ENCODE measurements at places on chromosomes 12 and 14.
A peak's percentile ranks its signal among the peaks of the same experiment; 100 is the strongest.

DNA sequence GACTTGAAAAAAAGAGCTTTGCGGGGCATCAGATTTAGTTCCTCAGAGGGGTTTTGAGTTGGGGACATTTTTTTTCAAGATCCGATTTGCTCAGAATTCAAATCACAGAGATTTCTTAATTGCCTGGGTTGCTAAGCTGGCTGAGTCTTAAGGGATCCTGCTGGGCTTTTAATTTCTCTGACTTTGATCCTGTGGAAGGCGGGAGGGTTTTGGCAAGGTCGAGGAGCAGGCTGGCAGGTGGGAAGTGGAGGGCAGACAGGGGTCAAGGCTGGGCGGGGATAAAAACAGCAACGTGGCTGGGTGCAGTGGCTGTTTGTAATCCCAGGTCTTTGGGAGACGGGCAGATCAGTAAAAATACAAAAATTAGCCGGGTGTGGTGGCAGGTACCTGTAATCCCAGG is 33.5 kb upstream of the CCDC63 start:
- DNase-seq = no peak

GRCh38 chr12:47980779-47981495 is 17.5 kb downstream of the TMEM106C start:
- DNase-seq = no peak

DNA sequence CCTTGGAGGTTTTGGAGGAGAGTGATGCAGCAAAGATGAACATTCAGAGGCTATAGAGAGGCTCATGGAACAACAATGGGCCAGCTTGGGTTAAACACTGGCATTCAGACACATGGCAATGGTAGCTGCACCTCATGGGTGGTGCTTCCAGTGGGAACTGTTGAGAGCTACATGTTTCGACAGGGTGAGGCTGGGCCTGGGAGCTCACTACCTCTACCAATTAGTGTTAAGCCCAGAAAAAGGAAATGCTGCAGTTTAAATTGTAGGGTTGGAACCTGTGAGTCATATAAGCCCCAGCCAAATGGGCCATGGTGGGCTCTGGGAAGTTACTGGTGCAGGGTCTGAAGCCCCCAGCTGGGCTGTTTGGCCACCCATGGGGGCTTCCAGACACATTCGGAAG is 279.7 kb downstream of the ZFP36L1 start:
- no peak for DNase-seq

DNA sequence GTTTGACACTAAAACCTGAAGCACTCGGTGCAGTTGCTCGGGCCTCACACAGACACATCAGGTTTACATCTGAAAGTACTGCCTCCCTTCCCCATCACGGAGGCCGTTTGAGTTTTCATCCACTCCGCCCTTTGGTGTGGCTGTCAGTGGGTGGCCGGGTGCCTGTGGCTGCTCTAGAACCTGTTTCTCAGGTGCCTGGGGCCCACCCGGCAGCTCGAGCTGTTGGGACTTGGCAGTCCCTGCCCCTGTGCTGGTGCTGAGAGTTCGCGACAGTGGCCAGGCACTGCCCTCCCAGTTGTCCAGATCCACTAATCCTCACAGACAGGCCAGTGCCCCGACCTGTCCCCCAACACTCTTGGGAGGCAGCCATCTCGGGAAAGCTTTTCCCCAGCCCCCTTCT is 22.4 kb downstream of the XRCC3 start:
- no peak for DNase-seq

GRCh38 chr12:118334939-118335567 is 37.7 kb downstream of the TAOK3 start:
- DNase-seq = no peak

DNA sequence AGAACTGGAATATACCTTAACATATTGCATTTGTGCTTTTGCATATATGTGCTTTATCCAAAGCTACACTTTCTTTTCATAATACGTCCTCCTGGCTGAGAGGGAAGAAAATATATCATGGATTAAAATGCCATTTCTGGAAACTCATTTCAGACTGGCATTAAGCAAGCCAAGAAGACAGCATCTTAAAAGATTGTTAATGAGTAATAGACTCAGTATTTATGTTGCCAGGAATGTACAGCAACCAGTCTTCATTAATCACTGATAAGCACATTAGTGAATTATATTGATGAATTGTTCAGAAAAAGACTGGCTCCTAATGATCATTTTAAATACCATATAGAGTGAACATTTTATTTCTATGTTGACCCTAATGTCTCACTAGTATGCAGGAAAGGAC is 134.9 kb upstream of the IFNG-AS1 start:
- DNase-seq = no peak

DNA sequence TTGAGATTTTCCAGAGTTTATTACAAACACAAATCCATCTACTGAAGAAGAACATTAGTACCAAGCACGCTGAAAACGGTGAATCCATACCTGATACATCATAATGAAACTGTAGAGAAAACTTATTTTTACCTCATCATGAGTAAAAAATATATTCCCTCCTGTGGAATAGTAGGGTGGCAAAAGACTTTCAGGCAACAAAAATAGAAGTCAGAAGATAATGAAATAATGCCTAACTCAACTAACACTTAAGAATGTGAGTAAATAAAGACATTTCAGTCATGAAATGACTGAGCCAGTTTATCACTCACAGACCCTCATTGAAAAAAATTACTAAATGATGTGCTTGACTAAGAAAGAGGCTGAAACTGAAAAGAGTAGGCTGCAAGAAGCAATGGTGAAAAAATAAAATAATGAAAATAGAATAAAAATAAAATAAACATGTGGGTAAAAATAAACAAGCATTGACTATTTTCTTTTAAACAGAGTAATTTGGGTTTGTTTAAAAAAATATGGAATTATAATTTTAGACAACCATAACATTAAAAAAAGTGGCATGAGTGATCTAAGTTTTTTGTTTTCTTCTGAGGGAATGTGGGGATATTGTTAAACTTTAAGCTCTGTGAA is 148.6 kb downstream of the ASCL1 start:
- no peak for DNase-seq

- no peak for DNase-seq
Measured at GRCh38 chr14:86357876-86358275, 827.9 kb downstream of the FLRT2 start.

DNA sequence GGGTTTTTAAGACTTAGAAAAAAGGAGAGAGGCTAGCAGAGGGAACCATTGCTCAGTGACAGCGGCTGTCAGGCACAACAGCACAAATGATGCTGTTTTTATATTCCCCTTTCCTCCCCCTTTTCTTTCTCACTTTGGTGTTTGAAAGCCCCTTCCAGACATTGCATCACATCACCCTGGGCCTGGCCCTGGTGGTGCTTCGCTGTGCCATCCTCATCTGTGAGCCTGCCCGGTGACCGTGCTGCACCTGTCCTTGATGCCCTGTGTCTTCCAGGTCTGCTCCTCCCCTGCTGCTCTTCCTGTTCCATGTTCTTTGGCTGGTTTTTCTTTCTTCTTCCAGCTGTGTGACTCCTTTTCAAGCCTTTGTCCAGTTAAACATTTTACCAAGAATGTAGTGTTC is 24.8 kb downstream of the KLC1 start:
- DNase-seq = no peak

DNA sequence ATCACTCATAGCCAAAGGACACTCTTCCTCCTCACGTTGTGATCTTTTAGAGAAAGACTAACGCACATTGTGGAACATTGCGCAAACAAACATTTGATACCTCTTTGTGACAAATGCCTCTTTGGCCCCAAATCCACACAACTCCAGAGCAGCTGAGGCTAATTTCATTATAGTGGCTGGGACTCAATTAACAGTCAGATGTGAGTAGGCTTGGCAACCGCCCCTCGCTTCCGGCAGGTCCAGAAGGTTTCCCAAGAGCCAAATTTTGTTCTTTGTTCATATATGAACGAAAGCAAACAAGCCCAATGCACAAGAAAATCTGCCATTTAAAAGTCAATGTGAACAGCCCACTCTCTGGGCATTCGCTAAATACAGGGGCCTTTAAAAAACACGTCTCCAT is 273.9 kb downstream of the GLT1D1 start:
- no peak for DNase-seq

GRCh38 chr12:80291108-80291754 is 152.8 kb upstream of the PTPRQ start:
- no peak for DNase-seq

GRCh38 chr14:57933349-57933748 is 67.5 kb upstream of the SLC35F4 start:
- no peak for DNase-seq

- no peak for DNase-seq
Measured at GRCh38 chr12:89710873-89711750, 2.5 kb upstream of the ATP2B1 start.

DNA sequence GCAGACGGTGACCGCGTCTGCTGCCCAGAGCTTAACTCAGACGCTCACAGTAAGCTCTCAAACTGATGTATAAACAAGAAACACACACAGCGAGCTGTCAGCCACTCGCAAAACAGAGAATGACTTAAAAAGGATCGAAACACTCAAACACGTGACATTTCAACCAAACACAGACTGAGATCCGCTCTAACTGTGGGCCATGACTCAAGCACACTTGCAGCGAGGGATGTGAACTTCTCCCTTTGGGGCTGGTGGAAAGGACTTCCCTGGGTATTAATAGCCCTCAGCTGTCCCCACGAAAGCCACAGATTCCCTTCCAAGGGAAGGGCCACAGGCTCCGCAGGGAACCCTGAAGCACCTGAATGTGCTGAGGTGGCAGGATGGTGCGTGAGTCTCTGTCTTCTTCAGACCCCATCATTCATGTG is 29.1 kb downstream of the CCDC88C start:
- DNase-seq = no peak

DNA sequence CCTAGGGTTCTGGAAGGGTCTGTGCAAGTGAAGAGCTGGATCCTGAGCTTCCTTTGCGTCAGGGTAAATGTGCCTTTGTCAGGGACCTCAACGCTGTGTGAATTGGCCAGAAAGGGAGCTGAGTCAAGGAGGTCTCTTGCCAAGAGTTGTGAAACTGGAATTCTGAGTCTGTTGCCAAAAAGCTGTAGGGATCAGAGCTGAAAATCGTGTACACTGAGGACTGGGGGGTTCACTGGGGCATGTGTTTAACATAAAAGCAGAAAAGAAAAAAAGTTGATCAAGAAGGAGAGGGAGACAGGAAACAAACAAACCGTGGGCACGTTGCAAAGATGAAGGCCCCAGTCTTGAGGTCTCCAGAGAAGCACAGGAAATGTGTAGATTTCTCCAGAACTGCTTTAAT is 1081.5 kb downstream of the VRK1 start:
- DNase-seq = peak; percentile 48

DNA sequence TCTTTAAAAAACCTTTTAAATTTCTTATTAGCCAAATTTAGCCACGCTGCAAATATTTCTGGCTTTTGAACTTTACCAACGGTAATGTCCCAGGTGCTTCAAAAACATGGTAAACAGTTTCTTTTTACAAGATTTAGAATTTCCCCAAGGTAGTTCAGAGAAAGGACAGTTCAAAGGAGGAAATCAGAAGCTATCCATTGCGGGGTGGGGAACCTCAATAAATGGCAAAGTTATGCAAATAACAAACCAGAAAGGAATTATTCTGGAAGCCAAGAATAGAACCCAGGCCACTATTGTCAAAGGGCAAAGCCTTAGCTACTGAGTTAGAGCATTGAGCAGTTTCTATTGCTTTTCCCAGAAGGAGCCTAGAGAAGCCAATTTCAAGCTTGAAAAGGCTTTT is 62.3 kb downstream of the PDE6H start:
- no peak for DNase-seq

DNA sequence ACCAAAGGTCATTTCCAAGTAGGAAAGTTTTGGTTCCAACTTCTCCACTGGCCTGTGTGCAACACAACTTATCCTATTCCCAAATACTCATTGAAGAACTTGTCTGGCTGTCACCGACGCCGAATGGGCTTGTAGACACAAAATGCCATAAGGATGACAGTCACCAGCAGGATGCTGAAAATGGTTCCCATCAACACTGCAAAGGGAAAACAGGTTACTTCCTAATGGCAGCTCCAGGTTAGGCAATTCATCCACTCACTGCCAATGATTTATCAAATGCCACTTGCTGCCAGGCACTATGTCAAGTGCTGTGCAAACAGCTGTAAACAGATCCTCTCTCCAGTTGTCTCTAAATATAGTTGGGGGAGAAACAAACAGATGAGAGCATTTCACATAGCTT is 6.1 kb downstream of the C12orf76 start:
- no peak for DNase-seq

- DNase-seq = no peak
Measured at GRCh38 chr14:68649476-68650189, 143.2 kb downstream of the ZFP36L1 start.

- no peak for DNase-seq
Measured at GRCh38 chr14:22179190-22179589, 409.8 kb downstream of the DAD1 start.

DNA sequence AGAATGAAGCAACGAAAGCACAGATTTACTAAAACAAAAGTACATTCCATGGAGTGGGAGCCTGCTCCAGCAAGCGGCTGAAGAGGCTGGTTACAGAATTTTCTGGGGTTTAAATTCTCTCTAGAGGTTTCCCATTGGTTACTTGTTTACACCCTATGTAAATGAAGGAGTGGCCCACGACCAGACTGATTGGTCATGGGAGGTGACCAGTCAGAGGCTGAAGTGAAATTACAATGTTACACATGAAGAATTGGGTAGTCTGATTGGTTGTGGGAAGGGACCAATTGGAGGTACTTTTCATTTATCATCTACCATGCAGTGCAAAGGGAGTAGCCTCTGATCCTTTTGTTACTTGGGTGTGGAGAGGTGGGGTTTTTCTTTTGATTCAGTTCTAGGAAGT is 36.2 kb upstream of the APPL2 start:
- DNase-seq = no peak

DNA sequence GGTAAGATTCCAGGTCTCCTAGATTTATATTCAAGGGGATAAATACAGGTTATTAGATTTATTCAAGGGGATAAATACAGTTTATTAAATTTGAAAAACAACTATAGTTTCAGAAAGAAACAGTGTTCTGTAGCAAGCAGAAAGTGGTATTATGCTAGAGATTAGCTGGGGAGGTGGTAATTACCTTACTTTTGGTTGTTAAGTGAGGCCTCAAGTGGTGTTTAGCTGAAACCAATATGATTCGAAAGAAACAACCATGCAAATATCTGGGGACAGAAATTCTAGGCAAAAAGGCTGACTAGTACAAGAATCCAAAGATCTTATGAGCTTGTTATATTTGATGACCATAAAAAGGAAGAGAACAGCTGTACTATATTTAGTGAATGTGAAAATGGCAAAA is 6.2 kb downstream of the OR4N5 start:
- no peak for DNase-seq

- DNase-seq = no peak
Measured at GRCh38 chr12:131740626-131741025, 29.7 kb downstream of the SFSWAP start.
